Mesendoderm (in vitro differentiated cells): ENCODE measurements at places on chromosomes 7 and 10.

- DNase-seq = no peak
Measured at GRCh38 chr10:87177-88080, 38.3 kb upstream of the TUBB8 start.

GRCh38 chr7:50327443-50327842, 22.9 kb downstream of the IKZF1 start:
- no peak for DNase-seq

DNA sequence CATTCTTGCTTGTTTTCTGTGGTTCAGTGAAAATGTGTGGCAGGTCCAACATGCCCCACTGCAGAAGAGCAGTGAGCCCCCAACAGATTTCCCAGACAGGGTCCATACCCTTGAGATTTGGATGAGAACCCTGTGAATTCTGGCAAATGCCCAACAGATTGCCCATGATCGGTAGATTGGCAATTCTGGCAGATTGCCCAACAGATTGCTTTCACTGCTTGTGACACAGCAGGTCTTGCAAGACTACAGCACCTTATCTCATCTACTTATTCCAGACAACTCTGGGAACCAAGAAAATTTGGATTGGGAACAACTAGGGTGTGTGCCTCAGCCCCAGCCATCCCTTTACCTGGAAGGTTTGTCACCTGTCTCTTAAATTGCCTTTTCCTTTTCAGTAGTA, 143.7 kb upstream of the COL1A2 start:
- DNase-seq = no peak

- DNase-seq = no peak
Measured at GRCh38 chr10:28295336-28295735, 7.5 kb downstream of the MPP7 start.

DNA sequence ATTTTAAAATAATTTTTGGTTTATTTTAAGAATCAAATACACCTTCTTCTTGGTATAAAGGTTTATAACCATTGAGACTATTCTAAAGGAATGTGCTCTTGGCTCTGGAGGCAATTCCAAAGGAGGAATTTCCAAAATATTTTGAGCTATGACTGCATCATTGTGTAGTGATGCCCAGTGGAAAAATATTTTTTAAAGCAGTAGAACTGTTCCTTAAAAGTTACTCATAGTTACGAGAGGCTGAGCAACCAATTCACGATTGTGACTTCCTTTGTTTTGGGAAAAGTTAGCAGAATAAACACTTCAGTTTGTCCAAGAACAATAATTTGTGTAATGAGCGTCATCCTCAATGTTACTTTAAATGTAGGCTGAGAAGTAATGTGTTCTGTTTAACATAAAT, 233.6 kb downstream of the BAMBI start:
- DNase-seq = no peak

- no peak for DNase-seq
Measured at GRCh38 chr7:87702326-87702725, 74.1 kb downstream of the RUNDC3B start.

DNA sequence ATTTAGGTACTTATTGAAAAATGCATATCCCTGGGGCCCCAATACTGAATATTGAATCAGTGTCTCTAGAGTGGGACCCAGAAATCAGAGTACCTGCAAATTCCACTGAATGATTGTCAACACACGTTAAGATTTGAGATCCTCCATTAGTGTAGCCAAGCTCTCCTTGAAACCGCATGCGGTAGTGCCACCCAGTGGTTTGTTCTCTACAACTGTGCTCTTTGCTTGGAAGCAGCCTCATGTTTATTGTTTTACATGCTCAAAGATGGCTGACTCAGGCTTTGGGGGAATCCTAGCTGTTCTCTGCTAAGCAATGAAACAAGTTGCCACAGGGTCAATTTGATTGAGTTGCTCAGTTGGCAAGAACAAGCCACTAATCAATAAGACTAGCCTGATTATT, 340.2 kb upstream of the CELF2 start:
- DNase-seq = peak; percentile 88

DNA sequence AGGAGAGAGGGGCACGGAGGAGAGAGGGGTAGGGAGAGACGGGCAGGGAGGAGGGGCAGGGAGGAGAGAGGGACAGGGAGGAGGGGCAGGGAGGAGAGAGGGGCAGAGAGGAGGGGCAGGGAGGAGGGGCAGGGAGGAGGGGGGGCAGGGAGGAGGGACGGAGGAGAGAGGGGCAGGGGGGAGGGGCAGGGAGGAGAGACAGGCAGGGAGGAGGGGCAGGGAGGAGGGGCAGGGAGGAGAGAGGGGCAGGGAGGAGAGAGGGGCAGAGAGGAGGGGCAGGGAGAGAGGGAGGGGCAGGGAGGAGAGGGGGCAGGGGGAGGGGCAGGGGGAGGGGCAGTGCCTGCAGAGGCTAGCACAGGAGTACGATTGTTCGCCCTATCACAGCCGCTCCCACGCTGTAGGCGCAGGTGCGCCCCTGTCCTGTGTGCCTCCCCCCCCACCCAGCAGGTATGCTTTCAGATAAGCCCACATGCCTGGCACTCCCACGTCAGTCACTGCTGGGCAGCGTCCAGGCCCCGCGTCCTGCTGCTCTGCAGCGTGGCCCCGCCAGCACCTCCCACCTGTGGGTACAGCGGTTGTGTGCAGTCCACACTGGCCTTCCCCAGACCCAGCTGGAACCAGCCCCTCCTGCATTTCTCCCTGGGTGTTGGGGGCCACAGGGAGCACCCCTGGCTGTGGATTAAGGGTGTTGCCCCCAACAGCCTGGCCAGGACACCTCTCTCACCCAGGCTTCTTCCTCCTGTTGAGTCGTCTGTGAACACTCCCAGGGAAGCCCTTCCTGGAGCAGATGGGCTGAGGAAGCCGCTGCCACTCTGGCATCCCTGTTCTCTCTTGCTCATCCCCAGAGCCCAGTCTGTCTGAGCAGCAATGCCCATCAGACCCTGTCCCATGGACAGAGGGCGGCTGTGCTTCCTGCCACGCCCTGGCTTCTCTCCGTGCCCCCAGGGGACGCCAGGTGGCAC, 10.8 kb downstream of the NKX6-2 start:
- no peak for DNase-seq

DNA sequence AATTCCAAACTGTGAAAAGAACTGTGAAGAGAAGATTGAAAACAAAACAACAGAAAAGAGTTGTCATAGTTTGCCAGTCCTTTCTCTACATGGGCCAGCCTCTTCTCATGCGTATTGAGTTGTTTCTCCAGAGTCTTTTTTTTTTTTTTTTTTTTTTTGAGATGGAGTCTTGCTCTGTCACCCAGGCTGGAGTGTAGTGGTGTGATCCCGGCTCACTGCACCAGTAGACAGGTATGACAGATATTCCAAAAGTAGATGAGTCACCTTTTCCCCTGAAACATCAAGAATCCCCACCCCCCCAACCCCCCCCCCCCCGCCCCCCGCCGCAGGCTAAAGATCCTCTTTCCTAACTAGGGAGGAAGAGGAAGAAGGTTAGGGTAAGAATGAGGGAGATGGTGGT, 15.6 kb upstream of the KMT2C start:
- DNase-seq = no peak

DNA sequence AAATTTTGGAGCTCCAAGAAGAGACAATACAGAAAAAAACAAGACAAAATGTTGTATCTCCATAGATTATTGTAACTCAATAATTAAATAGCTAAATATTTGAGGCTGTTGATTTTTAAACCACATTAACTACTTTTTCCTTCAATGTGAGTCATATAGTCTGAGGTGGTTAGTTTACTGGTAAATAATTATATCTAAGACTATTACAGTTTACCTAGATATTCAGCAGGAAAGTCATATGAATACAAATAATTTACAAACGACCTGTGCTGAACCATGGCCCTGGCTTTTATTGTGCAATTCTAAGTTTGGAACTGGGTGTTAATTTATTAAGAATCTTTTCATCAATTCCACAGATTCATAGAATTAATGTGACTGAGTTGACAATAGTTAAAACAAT, 22.2 kb downstream of the CREB5 start:
- no peak for DNase-seq

- peak; percentile 96 for DNase-seq
Measured at GRCh38 chr7:142556740-142557139, 192.5 kb upstream of the PRSS1 start.
